Stimulated activated CD4-positive, alpha-beta T cell treated with anti-CD3 and anti-CD28 coated beads, Interleukin-4, amount 100 ng/mL, for 4 hours (primary cell): ENCODE measurements at places on chromosomes 1 and 21.

- no peak for DNase-seq
Measured at GRCh38 chr1:79355090-79355489, 348.6 kb upstream of the ADGRL4 start.

GRCh38 chr1:16677552-16678431 lies 11.0 kb upstream of the RNU1-3 start:
- peak; percentile 53 for DNase-seq

- DNase-seq, result no peak
Measured at GRCh38 chr1:229620876-229621275, 5.0 kb downstream of the TAF5L start.

GRCh38 chr21:44006656-44007055 lies 5.5 kb upstream of the TRAPPC10 start:
- DNase-seq, result no peak

DNA sequence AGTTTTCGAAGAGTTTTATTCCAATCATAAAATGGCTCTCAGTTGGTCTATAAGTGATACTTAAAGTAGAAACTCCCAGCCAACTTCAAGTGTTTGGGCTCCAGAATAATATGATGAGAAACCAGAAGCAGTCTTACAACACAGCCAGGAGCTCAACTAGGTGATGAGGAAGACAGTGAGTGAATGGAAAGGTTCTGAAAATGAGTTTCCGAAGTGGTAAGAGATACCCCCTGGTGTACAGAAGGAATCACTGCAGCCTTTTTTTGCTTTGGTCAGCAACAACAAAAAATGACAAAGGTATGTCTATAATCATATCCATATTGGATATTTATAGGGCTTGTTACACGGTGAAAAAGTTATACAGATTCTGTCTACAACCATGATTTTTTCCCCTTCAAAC lies 16.5 kb downstream of the KRTAP19-1 start:
- DNase-seq, result no peak

DNA sequence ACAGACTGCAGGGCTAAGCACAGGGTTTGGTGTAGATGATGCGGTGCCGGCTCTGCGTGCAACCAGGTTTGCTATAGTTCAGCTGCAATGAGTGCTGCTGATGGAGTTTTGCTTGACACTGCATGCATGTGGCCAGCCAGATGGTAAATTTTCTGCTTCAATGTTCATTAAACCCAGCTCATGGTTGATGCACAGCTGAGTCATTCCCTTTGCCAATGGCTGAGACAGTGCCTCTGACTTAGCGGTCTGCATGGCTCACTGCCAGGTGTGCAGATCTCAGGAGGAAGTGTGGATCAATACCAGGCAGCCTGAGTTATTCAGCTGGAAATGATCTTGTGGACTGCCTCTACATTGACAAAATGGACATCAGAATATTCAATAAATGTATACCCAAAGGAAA lies 172.7 kb upstream of the ZP4 start:
- no peak for DNase-seq

DNA sequence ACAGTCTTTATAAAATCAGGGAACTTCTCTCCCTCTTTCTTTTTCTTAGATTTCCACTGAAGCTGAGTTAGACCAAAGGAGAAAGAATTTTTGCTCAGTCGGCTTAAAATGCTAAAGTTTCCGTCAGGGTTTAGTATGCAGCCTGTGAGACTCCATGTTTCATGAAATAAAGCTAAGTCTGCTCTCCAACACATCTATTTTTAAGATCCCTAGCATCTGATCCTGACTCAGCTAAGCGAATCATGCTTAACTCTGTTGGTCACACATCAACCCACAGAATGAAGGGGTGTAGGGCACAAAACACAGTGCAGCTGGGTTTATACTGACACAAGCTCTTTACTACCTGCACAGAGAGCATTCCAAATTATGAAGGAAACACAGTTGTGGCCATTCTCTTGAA lies 102.4 kb upstream of the ZNF281 start:
- DNase-seq, result no peak

- DNase-seq, result no peak
Measured at GRCh38 chr1:177476676-177477075, 305.9 kb downstream of the BRINP2 start.

DNA sequence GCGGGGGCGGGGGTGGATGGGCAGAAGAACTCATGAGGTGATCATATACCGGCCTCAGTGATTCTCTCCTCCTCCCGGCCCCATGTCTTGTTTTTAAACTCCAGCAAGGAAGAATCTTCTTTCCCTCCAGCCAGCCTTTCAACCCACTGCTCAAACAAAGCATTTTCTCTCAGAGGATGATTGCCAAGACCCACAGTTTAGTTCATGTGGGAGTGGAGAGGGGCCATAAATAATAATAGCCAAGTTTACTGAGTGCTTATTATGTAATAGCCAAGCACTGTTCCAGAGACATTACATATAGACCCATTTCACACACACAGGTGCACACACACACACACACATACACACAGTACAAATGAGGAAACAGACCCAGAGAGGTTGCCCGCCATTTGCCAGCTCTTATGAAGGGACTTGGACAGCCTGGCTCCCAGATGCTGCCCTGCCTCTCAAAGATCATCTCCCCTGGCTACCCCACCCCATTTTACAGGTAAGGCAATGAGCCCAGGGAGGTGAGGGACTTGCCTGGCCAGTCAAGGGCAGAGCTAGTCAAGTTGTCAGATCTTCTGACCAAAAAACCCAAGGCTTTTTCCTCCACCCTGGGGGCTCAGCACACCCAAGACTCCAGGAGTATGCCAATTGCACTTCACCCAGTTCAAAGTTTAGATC lies 18.0 kb upstream of the BCAR3 start:
- no peak for DNase-seq

- DNase-seq, result no peak
Measured at GRCh38 chr1:32186077-32186476, 6.6 kb downstream of the TXLNA start.

- no peak for DNase-seq
Measured at GRCh38 chr1:3222042-3222692, 153.2 kb downstream of the PRDM16 start.

GRCh38 chr21:15301014-15301413 lies 236.2 kb upstream of the NRIP1 start:
- DNase-seq, result no peak

- DNase-seq, result no peak
Measured at GRCh38 chr1:182387566-182387965, 4.0 kb downstream of the GLUL start.
